ENCODE measurements at places on chromosomes 7 and 10.

GRCh38 chr10:80415734-80416478 is 7.6 kb downstream of the PRXL2A start:
- no peak for DNase-seq

DNA sequence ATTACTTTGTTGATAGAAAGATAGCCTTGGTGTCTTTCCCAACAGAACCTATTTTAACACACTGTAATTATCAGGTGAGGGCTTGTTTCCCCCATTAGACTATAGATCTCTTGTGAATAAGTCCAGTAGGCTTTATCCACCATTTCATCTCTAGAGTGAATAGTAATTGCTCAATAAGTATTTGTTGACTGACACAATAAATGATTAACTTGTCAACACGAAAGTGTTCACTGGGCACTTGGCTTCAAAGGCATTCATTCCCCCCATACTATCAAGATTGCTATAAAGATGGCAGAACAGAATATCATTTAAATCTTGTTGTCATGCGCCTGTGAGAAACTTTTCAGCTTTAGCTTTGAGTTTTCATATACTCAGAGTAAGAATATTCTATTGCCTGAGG is 424.5 kb upstream of the LRRTM3 start:
- no peak for DNase-seq

GRCh38 chr7:104795616-104796398 is 218.2 kb upstream of the KMT2E start:
- no peak for DNase-seq

- DNase-seq = no peak
Observed at GRCh38 chr7:137449016-137449415, 105.5 kb upstream of the PTN start.

- no peak for DNase-seq
Observed at GRCh38 chr7:92808006-92808405, 28.4 kb downstream of the CDK6 start.

GRCh38 chr7:68461430-68461829 is 1136.8 kb upstream of the AUTS2 start:
- DNase-seq = no peak

GRCh38 chr7:19119372-19119771 is 1.9 kb upstream of the TWIST1 start:
- DNase-seq = no peak

- DNase-seq = no peak
Observed at GRCh38 chr7:141679014-141679413, 23.0 kb downstream of the DENND11 start.

- no peak for DNase-seq
Observed at GRCh38 chr7:79523436-79523835, 70.0 kb upstream of the MAGI2 start.

- no peak for DNase-seq
Observed at GRCh38 chr7:151923097-151923876, 33.0 kb upstream of the GALNTL5 start.

DNA sequence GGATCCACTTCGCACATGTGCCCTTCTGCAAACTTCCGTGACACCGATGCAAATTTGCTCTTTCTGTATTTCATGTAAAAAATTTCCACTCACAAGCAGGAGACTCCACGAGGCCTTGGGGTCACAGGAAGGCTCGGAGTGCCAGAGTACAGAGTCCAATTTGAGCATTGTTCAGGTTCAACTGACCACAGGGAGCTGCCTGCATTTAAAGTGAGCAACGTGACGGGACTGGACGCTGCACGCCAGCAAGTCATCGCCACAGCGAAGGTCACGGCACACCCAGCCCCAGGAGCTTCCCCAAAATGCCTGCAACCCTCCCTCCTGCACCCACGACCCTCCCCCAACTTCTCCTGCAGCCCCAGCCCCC is 41.5 kb upstream of the NKX6-2 start:
- no peak for DNase-seq

- no peak for DNase-seq
Observed at GRCh38 chr10:12241810-12242529, 46.0 kb downstream of the CDC123 start.

- DNase-seq = no peak
Observed at GRCh38 chr7:129906700-129907099, 46.1 kb downstream of the UBE2H start.

GRCh38 chr7:133646472-133647315 is 393.8 kb downstream of the EXOC4 start:
- DNase-seq = no peak

DNA sequence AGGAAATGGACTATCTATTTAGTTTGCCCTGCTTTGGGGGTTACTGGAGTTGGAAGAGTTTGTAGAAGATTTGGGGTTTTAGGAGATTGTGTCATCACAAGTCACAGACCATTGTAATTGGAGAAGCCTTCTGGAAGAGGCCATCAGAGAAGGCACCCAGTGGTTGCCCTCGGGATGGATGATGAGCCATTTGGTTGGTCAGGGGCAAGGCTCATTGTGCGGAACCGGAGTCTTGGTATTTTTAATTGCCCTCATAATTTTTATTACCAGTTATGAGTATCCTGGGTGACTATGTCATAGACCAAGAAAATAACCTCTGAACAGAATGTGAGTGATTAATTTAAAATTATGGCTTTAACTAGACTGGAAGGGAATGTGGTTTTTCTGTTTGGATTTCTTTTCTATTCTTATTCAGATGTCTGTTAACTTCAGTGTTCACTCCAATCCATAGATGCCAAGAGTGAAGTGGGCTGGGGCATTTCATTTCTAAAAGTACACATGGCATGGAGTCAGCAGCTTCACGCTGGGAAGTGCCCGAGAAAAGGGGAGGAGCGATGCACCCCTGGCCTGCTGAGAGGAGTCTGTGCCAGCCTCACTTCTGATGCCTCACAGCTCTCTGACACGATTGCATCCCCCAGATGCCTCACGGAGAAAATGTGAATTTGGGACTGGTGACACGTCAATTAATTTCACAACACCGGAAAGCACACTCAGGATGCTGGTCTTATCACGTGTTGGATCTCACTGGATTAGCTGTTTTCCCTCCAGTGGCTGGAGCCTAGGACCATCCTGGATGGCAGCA is 225.6 kb upstream of the IGFBP3 start:
- no peak for DNase-seq

DNA sequence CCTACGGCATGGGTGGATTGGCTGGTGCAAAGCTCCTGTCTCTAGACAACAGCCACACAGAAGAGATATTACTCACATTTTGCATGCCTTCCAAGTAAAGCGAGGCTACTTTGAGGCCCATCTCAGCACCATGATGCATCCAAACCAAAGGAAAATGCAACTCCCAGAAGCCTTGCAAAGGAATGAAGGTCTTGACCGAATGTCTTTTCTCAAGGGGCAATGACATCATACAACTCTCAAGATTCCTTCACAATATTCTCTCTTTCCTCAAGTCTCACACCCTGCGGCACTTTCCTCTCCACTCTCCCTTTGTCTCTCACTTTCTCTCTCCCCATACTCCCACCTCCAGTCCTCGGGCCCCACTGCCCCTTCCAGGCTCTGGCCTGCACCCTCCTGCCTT is 44.8 kb upstream of the CPXM2 start:
- DNase-seq = no peak

DNA sequence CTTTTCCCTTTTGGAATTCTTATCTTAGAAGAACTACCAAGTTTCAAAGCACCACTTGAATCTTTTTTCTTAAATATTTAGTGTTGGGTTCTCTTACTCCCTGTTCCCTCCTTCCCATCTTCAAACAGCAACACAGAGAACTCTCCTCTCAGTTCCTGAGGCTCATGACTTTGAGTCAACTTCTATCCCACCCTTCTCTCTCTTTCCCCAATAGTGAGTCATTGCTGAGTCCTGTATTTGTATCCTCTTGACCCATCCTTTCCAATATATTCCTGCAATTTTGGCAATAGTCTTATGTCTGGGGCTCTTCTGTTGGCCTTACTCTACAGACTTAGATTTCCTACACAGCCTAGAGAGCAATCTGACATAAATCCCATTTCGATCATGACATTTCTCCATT is 20.8 kb upstream of the JCAD start:
- no peak for DNase-seq

DNA sequence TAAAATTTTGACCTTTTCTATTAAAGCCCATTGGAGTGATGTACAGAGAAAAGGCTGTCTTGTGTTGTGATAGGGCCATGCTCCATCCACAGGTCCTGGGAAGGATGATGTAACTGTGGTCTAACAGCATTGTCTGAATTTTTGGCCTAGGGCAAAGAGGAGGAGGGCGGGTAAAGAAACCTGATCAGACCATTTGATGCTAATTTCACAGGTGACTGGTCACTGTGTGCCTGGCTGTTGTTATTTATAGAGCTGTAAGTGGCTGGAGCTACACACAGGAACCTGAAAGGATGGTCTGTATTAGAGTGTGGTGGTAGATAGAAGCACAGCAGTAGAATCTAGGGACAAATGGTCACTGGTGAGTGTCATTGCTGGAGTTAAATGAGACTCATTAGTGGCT is 182.1 kb downstream of the AUTS2 start:
- DNase-seq = no peak

DNA sequence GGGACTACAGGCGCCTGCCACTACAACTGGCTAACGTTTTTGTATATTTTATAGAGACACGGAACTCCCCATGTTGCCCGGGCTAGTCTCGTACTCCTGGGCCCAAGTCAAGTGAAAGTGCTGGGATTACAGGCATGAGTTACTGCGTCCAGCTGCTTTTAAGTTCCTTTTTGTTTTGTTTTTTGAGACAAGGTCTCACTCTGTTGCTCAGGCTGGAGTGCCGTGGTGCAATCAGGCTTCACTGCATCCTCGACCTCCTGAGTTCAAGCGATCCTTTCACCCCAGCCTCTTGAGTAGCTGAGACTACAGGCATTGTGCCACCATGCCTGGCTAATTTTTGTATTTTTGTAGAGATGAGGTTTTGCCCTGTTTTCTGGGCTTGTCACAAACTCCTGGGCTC is 155.0 kb downstream of the GALNT17 start:
- DNase-seq = no peak
